ENCODE measurements at places on chromosomes 4 and X.
A peak's percentile ranks its signal among the peaks of the same experiment; 100 is the strongest.

GRCh38 chr4:75844151-75844662 lies 58.0 kb downstream of the PPEF2 start:
- no peak for DNase-seq

GRCh38 chr4:10783351-10783750 lies 98.8 kb upstream of the CLNK start:
- DNase-seq: no peak

DNA sequence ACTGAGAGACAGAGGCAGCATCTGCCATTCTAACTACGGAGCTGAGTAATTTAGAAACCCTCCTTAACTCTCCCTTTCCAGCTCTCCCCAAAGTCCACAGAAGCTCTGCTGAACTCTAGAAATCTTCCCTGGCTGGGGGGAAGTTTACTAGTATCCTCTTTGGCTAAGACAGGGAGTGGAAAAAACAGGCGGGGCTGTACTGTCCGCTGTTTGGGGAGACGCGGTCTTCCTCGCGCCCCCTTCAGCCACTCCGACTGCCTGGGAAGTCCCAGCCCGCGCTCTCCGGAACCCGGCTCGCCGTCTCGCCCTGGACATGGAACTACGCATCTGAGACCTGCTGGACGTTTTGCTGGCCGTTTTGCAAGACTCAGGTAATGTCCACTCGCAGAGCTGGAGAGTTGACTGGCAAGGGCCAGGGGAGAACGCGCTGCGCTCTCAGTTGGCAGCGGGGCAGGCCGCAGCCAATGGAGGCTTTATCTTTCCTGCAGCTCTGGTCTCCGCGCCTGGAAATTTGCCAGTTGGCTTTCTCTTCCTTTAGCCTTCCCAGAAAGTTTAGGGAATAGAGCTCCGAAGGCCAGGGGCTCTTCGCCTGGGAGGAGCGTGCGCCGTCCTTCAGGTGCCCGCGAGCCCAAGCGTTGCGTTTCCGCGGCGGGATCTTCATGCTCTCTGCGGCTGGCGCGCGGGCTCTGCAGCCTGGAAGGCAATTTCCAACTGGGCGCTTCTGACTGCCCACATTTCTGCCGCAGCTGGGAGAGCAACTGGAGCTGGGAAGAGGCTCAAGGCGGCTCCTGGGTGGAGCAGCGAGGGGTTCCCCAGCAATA lies 892 bp downstream of the IL1RAPL2 start:
- DNase-seq: no peak

- DNase-seq: peak; percentile 19
Measured at GRCh38 chr4:25982962-25983361, 68.9 kb downstream of the SMIM20 start.

DNA sequence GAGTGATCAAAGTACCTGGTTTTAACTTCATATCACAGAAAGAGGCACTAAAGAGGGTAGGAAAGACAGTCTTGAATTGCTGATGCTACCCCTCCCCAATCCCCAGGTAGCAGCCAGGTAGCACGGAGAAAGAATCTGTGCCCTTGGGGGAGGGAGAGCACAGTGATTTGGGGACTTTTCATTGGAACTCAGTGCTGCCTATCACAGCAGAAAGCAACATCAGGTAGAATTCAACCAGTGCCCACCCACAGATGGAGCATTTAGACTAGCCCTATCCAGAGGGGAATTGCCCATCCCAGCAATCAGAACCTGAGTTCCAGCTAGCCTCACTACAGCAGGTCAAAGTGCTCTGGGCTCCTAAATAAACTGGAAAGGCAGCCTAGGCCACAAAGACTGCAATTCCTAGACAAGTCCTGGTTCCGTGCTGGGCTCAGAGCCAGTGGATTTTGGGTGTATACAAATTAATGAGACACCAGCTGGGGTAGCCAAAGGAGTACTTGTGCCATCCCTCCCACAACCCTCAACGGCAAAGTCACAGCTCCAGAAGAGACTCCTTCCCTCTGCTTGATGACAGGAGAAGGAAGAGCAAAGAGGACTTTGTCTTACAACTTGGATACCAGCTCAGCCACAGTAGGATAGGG lies 228.1 kb downstream of the THOC2 start:
- DNase-seq: no peak

- no peak for DNase-seq
Measured at GRCh38 chr4:145840162-145840768, 98.4 kb downstream of the ZNF827 start.

DNA sequence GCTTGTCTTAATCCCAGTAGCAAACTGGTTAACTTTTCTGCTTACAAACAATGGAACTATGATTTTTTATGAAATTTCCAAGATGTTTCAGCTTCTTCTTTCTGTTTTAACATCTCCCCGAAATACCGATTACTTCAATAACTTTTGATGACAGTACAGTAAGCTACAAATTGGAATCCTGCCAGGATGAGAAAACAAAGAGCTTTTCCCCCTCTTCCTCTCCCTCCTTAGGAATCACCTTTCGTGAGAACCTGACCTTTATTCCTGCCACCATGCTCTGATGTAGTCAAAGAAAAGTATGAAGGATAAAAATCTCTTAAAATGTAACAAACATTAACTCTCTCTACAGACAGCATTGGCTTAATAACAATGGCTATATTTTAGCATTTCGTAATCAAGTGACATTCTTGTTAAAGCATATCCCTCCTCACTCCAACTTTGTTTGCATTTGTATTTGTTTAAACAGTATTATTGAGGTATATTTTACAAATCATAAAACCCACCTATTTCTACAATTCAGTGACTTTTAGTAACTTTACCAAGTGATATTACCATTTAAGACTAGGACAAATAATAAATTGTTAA lies 148.7 kb upstream of the NAP1L5 start:
- DNase-seq: no peak

DNA sequence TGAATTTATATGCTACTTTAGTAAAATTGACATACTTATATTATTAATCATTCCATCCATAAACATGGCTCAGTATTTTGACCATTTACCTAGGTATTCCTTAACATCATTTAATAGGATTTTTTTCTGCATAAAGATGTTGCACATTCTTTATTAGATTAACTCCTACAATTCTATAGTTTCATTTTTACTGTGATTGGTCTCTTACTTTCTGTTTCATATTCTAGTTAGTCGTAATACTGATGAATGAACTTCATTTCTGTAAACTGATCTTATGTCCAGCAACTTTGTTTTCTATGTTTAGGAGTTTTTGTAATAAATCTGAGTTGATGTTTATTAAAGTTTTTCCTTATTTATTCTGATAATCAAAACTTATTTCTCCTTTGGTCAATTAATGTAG lies 278.2 kb upstream of the CXXC4 start:
- DNase-seq: no peak

Data from osteocyte (in vitro differentiated cells).